HCT116 (cell line): ENCODE measurements at places on chromosomes 13 and 19. TPM values are rescaled to one million over a fixed set of nuclear protein-coding genes. Genes with fewer than 3 reads are reported as not detected.
A peak's percentile ranks its signal among the peaks of the same experiment; 100 is the strongest.

The MEIOSIN gene
- total RNA-seq, result 2.1 TPM

The ZNF541 gene
- not detected for total RNA-seq

The NKPD1 gene
- total RNA-seq, result 0.64 TPM

- H3K27me3 ChIP-seq, result no peaks in the 10 kb centered on the region
- no peak overlapping the region for H3K4me3 ChIP-seq
- DNase-seq, result no peak
Measured at GRCh38 chr13:29901710-29902631, 51.6 kb upstream of the UBL3 start.

DNA sequence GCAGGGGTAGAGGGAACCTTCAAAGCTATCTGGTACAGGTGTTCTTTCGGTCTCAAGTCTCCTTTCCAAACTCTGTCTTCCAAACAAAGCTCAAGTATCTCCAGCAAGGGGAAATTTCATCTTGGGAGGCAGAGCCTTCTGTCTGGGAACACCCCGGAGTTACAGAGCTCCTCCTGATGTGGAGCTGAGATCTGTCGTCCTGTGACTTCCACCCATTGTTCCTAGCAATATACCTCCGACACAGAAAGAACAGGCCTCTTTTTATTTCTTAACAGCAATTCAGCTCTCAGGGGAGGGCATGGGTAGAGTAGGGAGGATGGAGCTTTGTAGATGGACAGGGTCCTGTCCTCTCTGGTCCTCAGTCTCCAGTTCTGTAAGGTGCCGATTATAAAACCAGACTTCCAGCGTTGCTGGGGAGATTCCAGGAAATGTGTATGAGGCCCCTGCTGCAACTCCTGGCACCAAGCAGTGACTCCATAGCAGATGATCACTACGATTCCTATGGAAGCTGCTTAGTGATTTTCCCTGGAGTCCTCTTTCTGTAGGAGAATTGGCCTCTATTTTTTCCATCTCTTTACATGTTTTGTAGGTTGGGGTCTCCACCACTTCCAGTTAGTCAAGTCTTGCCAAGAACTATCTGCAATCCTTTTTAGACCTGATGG, 56.0 kb upstream of the ARGLU1 start:
- DNase-seq, result no peak
- no peak overlapping the region for H3K4me3 ChIP-seq

DNA sequence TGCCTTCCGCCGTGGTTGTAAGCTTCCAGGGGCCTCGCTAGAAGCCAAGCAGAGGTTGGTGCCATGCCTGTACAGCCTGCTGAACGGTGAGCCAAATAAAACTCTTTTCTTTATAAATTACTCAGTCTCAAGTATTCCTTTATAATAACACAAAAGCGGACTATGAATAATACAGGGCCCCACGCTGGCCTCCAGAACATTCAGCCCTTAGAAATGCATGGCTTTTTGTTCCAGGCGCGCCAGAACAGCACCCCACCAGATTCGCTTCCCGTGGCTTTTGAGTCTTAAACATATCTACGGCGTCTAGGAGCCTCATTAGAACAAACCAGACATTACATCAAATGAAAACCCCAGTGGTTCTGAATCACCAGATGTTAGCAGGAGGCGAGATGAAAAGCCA, 75.1 kb downstream of the SLC15A1 start:
- DNase-seq, result no peak
- H3K27me3 ChIP-seq, result no peaks in the 10 kb centered on the region
- H3K36me3 ChIP-seq, result no peaks in the 10 kb centered on the region

DNA sequence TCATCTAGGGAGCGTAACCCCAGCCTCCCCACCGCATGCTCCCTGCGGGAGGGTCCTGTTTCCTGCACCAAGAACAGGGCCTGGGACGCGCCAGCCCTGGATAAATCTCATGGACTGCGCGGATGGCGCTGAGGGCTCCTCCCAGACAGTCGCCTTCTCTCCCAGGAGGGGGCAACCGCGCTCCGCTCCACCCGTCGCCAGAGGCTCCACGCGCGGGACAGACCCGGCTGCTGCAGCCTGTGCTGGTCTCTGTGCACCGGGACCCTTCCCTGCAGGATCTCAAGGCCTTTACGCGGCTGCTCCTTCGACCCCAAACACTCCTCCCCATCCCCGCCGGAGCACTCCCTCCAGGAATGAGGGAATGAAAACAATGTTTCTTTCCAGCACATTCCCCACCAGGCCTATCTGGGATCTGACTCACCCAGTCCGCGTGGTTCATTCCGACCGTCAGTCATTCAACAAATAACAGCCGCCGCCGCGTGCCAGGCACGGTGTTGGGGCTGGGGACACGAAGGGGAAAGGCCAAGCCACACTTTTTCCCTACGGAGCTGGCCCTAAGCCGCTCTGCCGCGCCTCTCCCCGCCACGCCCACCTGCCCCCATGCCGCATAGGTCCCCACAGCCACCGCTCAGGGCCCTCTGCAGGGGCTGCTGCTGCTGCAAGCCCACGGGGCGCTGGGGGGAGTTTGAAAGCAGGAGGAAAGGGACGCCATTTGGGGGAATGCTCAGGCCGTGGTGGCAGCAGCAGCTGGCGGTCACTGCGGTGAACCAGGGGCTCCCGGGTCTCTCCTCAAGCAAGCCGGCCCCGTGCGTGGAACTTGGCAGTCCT, 6.0 kb downstream of the PNMA8B start:
- no peak overlapping the region for H3K27ac ChIP-seq
- no peaks in the 10 kb centered on the region for H3K36me3 ChIP-seq
- H3K4me1 ChIP-seq, result no peaks in the 10 kb centered on the region
- no peak for DNase-seq
- H3K27me3 ChIP-seq, result no peaks in the 10 kb centered on the region
- no peak overlapping the region for H3K4me3 ChIP-seq

GRCh38 chr19:1354970-1355567, 28.6 kb upstream of the NDUFS7 start:
- peak overlapping the region; percentile 79 for H3K4me3 ChIP-seq
- no peaks in the 10 kb centered on the region for H3K27me3 ChIP-seq
- DNase-seq, result no peak

GRCh38 chr19:35904311-35905068, 2.2 kb downstream of the HCST start:
- peaks cover 17% of the 10 kb centered on the region for H3K4me1 ChIP-seq
- H3K36me3 ChIP-seq, result no peaks in the 10 kb centered on the region
- peak overlapping the region; percentile 60; the same call in 1 of the 2 replicates for H3K27ac ChIP-seq
- no peak overlapping the region for H3K4me3 ChIP-seq
- no peak for DNase-seq

DNA sequence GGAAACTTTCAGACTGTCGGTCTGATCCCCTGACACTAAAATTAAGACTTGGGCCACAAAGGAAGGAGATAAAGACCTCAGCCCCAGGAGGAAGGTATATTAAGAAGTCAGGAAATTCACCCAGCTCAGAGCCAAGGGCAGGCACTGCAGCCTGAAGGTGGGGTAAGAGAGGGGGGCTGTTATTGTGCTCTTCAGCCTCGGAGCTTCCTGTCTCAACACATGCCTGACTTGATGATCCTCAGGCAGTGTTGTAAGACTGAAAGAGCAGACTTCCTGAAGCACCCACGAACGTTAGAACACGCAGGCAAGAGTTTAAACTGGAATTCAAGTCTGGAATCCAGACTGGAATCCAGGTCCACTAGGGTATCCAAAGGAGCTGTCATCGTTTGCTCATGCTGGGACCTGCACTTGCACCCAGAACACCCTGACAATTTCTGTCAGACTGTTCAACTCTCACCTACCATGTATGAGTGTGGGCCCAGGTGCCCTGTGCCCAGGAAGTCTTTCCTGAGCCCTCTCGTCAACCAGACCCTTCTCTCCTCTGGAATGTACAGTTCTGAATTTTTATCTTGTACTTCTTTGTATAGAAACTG, 10.7 kb upstream of the FLT1 start:
- H3K4me1 ChIP-seq, result no peaks in the 10 kb centered on the region
- no peaks in the 10 kb centered on the region for H3K36me3 ChIP-seq
- no peak overlapping the region for H3K27ac ChIP-seq
- H3K27me3 ChIP-seq, result no peaks in the 10 kb centered on the region
- H3K4me3 ChIP-seq, result no peak overlapping the region

GRCh38 chr19:17471410-17472125, 1.2 kb downstream of the SLC27A1 start:
- no peak overlapping the region for H3K27ac ChIP-seq
- no peaks in the 10 kb centered on the region for H3K36me3 ChIP-seq
- no peaks in the 10 kb centered on the region for H3K27me3 ChIP-seq
- H3K4me3 ChIP-seq, result peak overlapping the region; percentile 78
- H3K4me1 ChIP-seq, result peaks cover 51% of the 10 kb centered on the region
- DNase-seq, result no peak

- peak within 1 kb of the TSS; percentile 85 for H3K27ac ChIP-seq
- H3K4me3 ChIP-seq, result peak within 1 kb of the TSS; percentile 98
- no peak for DNase-seq
Measured at GRCh38 chr19:6424195-6424938, at the start of gene KHSRP. KHSRP (minus strand) TSS chr19:6424811; CDS start chr19:6424701, 110 bp downstream.

DNA sequence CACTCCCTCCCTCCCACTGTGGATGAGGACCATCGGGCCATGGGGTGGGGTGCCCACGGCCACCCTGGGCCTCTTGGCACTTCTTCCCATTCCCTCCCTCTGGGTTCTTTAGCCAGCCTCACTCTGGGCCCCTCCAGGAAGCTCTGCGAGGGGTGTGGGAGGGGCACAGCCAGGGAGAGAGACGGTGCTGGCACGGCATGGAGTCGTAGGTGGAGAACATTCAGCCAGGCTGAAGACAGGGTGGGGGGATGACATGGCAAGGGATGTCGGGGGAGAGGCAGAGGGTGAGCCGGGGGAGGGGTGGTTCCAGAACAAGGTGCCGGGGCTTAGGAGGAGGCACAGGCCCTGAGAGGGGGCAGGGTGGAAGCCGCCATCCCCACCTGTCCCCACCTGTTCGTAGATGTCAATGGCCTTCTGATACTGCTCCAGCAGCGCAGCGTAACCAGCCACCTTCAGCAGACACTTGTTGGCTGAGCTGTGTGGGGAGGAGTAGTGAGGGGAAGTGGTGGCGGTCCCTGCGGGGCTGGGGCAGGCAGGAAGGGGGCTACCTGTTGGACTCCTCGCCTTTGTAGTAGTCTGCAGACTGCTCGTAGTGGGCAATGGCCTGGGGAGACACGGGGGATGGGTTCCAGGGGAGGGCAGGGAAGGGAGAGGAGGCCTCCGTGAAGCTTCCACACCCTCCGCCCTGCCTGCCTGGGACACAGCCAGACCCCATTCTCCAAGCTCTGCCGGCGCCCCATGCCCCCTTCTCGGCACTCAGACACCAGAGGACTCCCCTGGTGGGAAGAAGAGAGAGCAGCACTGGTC, 8.8 kb upstream of the KPTN start:
- DNase-seq, result no peak
- H3K4me3 ChIP-seq, result no peak overlapping the region
- H3K27me3 ChIP-seq, result no peaks in the 10 kb centered on the region
- no peak overlapping the region for H3K27ac ChIP-seq
- no peaks in the 10 kb centered on the region for H3K4me1 ChIP-seq

GRCh38 chr19:12937093-12937926, 1.1 kb upstream of the CALR start:
- peak overlapping the region; percentile 79 for H3K27ac ChIP-seq
- no peak for DNase-seq
- peak overlapping the region; percentile 99 for H3K4me3 ChIP-seq
- no peaks in the 10 kb centered on the region for H3K27me3 ChIP-seq
- peaks cover 17% of the 10 kb centered on the region for H3K36me3 ChIP-seq

DNA sequence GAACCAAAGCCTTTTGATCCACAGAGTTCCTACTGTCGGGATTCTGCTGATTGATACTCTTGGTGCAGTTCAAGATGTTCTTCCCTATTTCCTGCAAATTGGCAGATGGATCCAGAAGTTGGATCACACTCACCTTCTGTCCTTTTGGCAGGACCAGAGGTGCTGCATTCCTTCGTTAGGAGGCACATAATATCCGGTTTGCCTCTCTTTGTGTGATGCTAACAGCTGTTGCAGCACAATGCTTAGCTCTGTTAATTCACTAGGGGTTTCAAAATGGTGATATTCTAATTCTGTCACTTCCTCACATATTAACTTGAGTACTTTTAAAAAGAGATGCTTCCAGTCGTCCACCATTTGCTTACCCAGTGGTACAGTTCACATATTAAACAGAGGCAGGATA, 15.2 kb upstream of the CHST8 start:
- H3K36me3 ChIP-seq, result no peaks in the 10 kb centered on the region
- H3K4me1 ChIP-seq, result no peaks in the 10 kb centered on the region
- no peak overlapping the region for H3K4me3 ChIP-seq

- H3K4me3 ChIP-seq, result no peak overlapping the region
- no peaks in the 10 kb centered on the region for H3K36me3 ChIP-seq
- DNase-seq, result no peak
- no peaks in the 10 kb centered on the region for H3K27me3 ChIP-seq
- H3K4me1 ChIP-seq, result no peaks in the 10 kb centered on the region
Measured at GRCh38 chr19:28880735-28881401, 332.1 kb downstream of the UQCRFS1 start.
